ENCODE measurements at places on chromosomes 1 and 21.

DNA sequence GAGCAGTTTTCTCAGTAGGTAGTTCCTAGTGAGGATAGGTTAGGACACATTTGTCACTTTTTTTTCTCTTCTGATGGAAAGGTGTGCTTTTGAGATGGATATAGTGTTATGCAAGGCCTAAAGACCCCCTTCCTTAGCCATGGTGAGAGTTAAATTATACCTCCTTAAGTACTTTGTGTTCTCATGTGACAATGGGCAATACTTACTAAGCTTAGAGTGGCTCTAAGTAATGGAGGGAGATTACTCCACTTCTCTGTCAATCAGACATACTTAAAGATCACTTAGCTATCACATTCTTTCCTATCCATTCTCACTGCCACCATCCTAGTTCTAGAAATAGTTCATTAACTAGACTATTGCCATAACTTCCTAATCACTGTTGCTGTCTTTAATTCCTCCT lies 265.6 kb downstream of the PBX1 start:
- DNase-seq = no peak

GRCh38 chr21:44920694-44921604 lies at the start of gene ITGB2:
Gene ITGB2, minus strand, starts transcription at chr21:44920899. Its CDS starts 10,117 bp downstream, at chr21:44910782.
- no peak for DNase-seq

- no peak for DNase-seq
Measured at GRCh38 chr1:176876966-176877515, 287.5 kb downstream of the ASTN1 start.

GRCh38 chr1:185239861-185240260 lies 77.2 kb downstream of the IVNS1ABP start:
- DNase-seq = no peak

DNA sequence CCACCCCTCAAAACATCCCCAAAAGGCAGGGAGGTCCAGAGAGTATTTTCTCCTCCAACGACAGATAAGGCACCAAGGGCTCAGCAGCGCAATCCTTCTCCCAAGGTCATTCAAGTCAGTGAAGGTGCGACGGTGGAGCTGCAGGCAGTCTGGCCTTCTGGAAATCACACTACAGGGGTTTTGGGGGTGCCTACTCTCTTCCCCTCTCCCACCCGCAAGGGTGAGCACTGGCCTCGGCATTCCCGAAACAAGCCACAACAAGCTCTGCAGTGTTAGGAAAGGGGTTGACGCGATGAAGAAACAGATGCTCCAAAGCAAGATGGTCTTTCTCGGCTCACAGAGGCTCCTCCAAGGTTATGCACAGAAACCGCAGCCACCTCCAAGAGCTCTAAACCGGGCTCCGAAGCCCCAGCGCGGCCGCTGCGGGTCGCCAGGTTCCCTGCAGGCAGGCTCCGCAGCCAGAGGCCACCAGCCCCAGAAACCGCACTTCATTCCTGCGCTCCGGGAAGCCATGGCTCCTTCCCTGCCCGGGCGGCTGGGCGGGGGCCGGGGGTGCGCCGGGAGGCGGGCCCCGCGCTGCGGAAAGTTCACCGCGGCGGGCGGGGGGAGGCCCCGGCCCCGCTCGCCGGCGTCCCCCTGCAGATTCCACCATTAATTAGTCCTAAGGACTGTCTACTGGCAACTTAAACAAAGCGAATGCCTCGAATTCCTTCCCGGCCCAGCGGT lies 1.1 kb downstream of the LUZP1 start:
- no peak for DNase-seq

DNA sequence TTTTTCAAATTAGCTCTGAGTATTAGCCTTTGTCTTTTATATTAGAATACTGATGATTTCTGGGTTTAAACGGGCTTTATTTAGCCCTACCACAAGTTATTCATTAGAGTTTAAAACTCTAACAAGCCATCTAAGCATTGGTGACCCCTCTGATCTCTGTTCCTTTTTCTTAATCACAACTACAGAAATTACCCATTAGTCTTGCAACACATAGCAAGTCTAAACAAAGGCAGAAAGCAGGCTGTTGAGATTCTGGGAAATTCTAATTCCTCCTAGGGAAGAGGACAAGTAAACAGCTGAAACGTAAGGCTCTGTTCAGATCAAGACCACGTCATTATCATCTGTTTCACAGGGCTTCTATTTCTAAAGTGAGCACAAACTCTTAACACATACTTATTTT lies 491.2 kb upstream of the ZRANB2 start:
- no peak for DNase-seq

DNA sequence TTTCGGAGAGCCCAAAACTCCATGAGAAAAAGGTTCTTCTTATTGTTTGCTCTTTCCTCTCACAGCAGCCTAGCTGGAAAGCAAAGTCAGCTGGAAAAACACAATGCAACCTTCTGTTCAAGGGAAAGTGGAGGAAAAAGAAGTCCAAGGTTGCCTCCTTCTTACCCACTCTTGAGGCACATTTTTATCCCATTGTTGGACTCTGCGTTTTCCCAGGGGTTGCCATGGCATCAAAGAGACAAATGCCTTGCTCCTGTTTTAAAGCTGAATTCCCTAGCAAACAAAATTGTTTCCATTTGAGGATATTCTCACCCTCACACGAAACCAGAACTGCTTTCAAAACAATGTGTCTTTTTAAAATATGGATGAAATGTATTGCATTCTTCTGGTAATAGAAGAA lies 45.1 kb upstream of the PALMD start:
- no peak for DNase-seq
